ENCODE measurements at places on chromosomes 5 and 9.

DNA sequence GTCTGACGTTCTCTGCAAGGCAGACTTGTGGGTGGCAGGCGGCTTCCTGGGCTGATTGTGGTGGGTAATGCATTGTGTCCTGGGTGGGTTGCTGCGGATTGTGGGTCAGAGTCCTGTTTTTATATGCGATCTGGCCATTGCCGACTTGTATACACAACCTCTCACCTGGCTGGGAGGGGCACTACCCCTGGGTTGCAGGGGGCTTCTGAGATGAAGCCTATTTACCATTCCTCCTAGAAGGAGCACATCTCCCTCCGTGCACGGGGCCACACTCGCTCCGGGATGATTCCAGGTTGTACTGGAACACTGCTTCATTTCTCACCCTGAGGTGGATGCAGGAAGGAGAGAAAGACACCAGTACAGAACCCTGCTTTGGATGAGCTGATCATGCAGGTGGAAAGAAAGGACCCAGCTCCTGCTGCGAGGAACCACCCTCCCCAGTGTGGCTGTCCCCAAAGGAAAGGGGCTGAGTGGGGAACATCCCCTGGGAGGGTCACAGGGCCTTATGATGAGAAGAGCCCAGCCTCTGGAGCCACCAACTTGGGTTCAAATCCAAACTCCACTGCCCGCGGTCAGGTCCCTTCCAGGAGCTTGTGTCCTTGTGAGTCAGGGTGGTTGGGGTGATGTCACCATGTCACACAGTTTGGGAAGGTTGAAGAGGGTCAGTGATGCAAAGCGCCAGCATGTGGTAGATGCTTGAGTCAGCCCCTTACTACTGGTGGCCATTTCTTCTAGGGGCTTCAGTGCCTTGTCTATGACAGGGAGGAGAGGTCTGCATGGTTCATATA lies 151.8 kb upstream of the COL5A1 start:
- DNase-seq: no peak

- DNase-seq: no peak
Observed at GRCh38 chr9:75438716-75439115, 350.4 kb downstream of the OSTF1 start.

DNA sequence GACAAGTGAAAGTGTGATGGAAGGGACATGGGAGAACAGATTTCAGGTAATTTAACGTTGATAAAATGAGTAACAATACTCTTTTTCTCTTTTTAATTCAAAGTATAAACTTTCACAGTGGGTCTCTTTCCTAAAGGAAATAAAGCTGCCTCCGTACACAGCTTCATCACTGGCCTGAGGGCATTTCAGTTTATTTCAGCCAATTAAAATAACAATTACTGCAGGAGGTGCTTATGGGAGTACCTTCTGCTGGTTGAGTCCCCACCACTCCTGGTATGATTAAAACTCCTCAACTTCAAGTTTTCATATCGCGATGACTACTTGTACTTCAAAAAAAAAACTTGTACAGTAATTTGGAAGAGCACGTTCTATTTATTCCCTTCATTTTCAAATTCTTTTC lies 1845.9 kb downstream of the MAT2B start:
- DNase-seq: no peak

DNA sequence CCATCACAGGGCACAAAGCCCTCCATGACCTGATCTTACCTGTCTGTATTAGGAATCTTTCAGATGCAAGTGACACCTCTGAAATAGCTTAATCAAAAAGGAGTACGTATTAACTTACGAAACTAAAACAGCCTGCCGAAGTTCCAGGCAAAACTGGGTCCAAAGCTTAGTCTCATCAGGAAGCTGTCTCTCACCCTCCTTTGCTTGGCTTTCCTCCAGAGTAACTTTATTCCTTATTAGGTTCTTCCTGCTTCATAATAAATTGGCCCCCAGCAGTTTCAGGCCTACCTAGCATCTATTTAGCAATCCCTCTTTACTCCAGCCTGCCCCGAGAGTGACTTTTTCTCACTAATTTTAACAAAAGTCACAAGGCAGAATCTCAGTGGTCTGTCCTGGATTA lies 58.4 kb upstream of the STK32A start:
- DNase-seq: no peak

- DNase-seq: no peak
Observed at GRCh38 chr9:38178237-38178636, 109.2 kb upstream of the SHB start.

DNA sequence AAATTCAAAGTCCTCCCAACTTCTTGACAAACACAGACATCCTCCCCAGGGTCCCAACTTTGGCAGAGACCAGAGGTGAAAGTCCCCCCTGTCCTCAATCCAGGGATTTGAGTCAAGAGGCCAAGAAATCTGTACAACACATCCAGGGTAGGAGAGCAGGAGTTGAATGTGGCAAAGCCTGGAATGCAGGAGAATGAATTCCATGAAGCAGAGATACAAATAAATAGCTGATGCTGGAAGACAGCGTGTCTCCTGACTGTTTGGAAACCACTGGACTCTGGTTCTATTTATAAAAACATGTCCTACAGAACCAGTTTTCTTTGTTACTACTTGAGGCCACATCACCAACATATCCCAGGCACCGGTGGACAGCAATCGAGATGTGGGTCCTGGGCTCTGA lies 43.7 kb upstream of the SLIT3 start:
- DNase-seq: no peak

DNA sequence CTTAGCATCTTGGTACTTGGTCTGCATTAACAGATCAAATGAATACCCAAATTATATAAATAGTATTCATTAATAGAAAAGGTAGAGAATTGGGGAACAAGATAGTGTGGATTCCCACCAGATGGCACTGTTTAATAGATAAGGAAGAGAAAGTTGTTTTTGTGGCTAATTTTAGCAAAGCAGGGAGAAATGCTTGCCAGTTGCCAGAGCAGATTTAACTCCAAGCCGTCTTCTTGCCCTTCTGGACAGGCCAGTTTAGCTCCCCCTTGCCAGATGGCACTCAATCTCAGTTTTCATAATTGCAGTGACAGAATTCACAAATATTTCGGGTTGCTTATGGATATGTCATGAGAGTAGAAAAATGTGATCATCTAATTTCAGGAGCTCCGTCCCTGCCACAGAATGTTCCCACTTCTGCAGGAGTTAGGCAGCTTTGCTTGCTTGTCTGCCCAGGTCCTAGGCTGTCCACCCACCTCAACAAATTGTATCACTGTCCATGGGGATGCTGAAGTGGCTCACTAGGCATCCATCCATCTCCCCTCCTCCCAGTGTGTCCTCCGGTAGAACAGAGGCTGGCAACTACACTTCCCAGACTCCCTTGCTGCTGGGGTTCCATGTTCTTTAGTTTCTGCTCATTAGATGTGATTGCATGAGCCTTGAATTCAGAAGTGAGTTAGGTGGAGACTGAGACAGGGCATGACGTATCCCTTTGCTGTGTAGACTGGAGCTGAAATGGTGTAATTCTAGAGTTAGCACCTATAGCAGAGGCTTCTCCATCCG lies 11.8 kb upstream of the HEXB start:
- DNase-seq: no peak

GRCh38 chr9:21381448-21382339 lies 3.5 kb downstream of the IFNA2 start:
- no peak for DNase-seq

DNA sequence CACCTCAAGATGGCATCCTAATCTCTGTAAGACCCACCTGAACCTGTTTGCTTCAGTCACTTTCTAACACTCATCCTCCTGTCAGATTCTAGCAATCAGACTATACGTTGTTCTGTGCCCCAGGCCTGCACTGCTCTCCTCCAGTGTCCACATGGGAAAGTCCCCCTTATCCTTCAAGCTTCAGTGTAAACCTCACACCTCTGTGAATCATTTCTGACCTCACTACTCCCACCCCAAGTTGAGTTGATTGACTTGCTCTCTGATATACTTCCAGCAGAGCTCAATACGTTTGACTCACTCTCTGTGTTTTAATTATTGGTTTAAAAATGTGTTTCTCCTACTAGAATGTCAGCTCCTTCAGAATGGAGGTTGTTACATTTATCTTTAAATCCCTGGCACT lies 240.2 kb downstream of the FBXL17 start:
- DNase-seq: no peak

DNA sequence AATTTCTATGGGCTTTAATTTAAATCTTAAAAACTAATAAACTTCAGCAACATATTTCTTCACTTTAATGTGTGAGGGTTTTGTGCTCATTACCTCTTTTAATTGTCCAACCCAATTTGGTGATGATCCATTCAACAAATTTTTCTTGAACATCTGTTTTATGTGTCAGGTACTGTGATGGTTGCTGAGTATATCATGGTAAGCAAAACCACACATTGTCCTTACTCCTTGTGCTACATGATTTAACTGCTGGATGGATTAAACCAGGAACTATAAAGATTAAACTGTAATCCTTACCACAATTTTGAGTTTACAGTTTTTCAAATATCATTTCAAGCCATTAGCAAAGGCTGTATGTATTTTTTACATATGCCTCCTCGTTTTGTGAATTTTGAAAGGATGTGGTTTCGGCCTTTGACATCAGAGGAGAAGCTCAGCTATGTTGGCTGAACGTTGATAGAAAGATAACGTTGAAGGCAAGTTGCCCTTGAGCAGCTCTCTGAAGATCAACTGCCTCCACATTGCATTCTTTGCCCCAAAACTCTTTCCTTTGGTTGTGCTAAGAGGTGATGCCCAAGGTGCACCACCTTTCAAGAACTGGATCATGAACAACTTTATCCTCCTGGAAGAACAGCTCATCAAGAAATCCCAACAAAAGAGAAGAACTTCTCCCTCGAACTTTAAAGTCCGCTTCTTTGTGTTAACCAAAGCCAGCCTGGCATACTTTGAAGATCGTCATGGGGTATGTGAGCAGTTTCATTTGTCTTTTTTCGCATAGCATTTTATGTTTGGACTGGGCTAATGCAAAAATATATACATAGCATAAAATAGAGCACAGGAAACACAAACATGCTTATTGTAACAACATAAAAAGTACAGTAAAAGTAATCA lies at the start of gene ITK:
Gene ITK, plus strand, starts transcription at position 467 of the 891 bp plus-strand sequence. Its CDS starts 138 bp downstream, at position 605.
- no peak for DNase-seq

- no peak for DNase-seq
Observed at GRCh38 chr5:13317654-13318053, 626.8 kb downstream of the DNAH5 start.

GRCh38 chr9:117815948-117816347 lies 111.7 kb downstream of the TLR4 start:
- no peak for DNase-seq

GRCh38 chr5:101783241-101784013 lies 512.7 kb downstream of the SLCO4C1 start:
- no peak for DNase-seq

GRCh38 chr9:26412446-26412845 lies 480.2 kb downstream of the CAAP1 start:
- no peak for DNase-seq

DNA sequence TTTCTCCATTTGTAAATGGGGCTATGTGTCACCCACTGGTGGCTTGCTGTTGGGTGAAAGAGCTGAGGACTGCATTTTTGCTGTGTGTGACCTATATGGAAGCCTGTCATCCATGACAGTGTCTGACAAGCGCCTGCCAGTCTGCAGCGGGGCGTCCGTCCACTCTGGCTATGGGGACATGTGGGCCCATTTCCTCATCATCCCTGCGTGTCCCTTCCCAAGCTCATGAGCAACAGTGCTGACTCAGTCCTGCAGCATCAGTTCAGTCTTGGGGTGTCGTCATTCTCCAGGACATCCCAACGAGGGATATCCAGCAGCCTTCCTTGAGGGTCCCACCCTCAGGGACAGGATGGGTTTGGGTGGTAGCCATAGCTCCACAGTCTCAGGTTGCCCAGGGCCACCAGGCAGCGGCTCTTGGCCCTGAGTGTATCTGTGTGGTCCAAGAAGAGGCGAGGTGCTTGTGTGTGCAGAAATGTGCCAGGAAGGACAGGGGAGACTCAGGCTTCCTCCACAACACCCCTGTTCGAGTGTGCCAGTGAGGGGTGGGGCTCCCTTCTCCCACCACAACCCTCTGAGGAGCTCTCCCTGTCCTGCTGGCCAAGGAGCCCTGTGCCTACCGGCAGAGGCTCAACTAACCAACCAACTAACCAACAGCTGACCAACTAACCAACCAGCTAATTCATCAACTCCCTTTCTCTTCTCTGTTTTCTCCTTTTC lies 2.1 kb downstream of the FGD3 start:
- DNase-seq: no peak
